ENCODE measurements at places on chromosomes 13 and 19.

GRCh38 chr13:102555914-102556553, 40.8 kb upstream of the TPP2 start:
- DNase-seq, result no peak

- no peak for DNase-seq
These were observed 7.2 kb downstream of the CERS4 start for GRCh38 chr19:8216357-8216756.

- no peak for DNase-seq
These were observed 788.3 kb upstream of the SLITRK5 start for GRCh38 chr13:86882835-86883234.

DNA sequence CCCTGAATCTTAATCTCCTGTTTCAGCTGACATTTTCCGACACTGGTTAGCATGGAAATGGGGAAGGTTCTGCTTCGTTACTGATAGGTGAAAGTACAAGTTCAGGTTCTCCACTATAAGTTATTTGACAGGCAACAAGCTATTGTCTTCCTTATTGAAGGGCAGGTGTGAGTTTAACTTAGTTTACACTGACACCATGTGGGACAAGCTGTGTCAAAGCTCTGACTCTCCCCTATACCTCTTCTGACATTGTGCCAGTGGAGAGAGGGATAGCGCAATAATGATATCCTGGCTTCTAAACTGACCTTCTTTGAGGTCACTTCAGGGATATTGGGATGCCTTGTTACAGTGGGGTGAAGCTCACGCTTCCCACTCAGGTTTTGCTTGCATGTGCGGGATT, 587.0 kb upstream of the SLITRK5 start:
- DNase-seq, result no peak

GRCh38 chr19:5103061-5103701, 134.3 kb downstream of the KDM4B start:
- DNase-seq, result no peak

DNA sequence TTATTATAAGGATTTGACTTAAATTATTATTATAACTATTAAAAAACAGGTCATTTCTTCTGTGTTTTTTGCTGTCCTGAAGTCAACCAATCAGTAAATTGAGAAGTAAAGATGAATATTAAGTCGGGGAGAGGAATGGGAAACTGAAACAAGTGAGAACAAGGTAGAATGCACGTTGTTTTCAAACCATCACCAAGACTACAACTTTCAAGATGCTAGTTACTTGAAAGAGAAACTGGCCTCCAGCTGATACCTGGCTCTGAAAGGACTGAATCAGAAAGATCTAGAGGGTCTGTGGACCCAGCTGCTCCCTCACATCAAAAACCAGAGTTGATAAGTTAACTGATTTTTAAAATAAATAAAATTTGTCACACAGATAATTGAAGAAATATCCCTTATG, 1301.5 kb upstream of the ATXN8OS start:
- DNase-seq, result no peak

DNA sequence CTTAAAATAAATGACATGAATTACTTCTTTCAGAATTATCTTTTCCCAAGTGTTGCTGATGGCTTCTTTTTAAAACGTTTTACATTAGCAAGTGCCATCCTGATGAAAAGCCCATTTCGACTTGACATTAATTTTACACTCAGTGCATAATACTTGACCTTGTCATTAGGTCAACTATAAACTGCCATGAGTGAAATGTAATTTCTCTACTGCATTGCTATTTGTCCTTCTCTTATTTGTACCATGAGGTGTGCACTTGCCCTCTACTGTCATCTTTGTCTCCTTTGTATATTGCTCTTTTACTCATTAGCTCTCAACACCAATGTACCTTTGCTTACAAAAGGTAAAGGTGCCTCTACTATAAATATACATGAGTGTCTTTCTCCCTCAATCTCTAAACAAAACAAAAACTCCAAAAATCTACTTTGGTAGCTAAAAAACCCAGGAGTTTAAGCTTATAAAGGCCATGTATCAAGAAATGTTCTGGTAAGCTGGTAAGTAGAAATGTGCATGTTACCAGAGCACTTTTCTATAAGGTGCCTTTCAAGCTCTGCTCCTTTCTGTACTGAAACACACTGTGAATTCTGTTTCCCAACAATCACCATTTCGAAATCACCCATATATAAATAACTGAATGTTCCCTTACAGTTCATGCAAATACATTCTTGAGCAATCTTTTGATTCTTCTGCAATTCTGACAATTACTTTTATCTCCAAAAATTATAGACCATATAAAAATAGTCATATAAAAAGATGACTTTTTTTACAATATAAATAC, 351.4 kb downstream of the SLITRK5 start:
- no peak for DNase-seq

- no peak for DNase-seq
These were observed 150.1 kb downstream of the OXGR1 start for GRCh38 chr13:96844195-96844594.

DNA sequence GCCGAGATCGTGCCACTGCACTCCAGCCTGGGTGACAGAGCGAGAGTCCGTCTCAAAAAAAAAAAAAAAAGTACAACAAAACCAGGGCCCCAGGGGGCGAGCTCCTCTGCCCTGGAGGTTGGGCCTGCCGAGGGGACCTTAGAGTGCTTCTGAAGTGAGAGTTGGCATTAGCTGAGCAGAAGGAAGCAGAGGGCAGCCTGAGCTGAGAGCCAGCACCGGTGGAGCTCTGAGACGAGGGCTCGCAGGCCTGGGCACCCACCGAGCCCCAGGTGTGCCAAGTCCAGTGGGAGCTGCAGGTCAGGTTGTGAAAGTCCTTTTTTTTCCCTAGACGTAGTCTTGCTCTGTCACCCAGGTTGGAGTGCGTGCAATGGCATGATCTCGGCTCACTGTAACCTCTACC, 46.0 kb downstream of the KDM4B start:
- no peak for DNase-seq

DNA sequence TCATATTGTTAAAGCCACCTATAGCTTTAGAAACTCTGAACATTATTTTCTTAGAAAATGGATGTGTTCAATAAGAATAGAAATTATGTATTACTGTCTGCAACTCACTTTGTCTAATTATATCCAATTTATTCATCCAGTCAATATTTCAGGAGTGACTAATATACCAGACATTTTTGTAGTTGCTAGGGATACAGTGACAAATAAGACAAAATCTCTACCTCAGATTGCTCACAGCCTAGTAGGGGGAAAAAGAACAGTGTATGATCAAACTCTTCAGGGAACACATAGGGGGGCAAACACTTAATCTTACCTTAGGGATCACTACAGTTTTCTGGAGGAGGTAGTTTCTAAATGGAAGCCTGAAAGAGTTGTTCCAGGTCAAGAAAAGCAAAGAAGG, 8.6 kb downstream of the BRCA2 start:
- DNase-seq, result no peak

DNA sequence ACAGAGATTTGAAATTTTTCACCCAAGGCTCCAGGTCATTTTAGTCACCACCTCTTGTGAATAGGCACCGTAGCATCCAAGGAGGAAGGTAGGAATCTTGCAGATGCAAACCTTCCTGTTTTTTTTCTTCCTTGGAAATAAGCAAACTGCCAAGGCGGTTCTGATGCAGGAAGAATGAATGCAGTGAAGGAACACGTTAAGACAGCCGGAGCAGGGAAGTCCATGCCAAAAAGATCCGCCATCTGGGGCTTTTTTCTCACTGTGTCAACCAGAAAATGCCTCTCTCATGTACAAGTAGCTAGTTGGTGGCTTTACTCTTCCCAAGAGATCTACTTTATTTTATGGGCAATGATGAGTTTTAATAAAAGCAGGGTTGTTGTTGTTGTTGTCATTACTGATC, 142.4 kb downstream of the ZIC5 start:
- DNase-seq, result no peak

DNA sequence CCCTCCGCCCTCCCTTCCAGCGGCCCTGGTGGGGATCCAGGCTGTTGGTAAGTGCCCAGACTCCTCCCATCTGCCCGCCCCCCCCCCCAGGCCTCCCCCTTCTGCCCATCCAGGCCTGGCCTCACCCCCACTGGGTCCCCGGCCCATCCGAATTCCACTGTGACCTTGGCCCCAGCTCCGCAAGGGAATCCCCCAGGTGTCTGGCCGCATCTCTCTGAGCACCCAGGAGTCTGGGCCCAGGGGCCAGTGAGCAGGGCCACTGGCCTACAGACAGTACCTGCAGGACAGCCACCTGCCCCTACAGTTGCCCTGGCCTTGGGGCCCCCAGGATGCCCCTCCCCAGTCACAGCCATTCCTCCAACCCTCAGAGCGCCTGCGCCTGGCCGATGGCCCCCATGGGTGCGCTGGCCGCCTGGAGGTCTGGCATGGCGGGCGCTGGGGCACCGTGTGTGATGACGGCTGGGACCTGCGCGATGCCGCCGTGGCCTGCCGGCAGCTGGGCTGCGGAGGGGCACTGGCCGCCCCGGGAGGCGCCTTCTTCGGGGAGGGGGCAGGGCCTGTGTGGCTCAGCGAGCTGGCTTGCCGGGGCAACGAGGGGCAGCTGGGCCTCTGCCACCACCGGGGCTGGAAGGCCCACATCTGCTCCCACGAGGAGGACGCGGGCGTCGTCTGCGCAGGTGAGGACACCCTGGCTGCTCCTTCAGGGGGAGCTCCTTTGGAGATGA, 912 bp downstream of the SSC5D start:
- no peak for DNase-seq

- no peak for DNase-seq
These were observed 554.6 kb downstream of the RFC3 start for GRCh38 chr13:34372581-34372980.

- no peak for DNase-seq
These were observed 33.6 kb upstream of the HMGB1 start for GRCh38 chr13:30499338-30499737.

GRCh38 chr19:6969490-6969889, 51.7 kb downstream of the MBD3L2B start:
- DNase-seq, result no peak

GRCh38 chr19:29562299-29563297, 36.8 kb downstream of the VSTM2B start:
- no peak for DNase-seq

GRCh38 chr19:28239270-28239669, 973.7 kb downstream of the UQCRFS1 start:
- DNase-seq, result no peak
